ENCODE measurements at places on chromosomes 1 and 21.
A peak's percentile ranks its signal among the peaks of the same experiment; 100 is the strongest.

- no peak for DNase-seq
Measured at GRCh38 chr1:221608835-221609320, 133.0 kb downstream of the DUSP10 start.

DNA sequence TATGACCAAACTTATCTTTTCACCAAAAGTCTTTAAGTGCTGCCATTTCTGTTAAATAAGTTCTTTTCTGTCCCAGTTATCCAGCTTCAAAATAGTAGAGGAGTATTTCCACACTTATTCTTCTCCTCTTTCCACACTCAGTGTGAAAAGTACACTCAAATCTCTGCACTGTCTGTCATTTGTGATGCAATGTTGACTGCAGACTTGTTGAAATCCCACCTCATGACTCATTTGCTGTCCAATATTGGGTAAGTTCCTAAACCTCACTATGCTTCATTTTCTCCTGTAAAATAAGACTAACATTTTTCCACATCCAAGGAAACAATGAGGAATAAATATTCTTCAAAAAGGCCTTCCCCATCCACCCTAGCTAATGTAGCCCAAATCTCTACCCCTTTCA is 17.5 kb downstream of the LRRIQ3 start:
- no peak for DNase-seq

DNA sequence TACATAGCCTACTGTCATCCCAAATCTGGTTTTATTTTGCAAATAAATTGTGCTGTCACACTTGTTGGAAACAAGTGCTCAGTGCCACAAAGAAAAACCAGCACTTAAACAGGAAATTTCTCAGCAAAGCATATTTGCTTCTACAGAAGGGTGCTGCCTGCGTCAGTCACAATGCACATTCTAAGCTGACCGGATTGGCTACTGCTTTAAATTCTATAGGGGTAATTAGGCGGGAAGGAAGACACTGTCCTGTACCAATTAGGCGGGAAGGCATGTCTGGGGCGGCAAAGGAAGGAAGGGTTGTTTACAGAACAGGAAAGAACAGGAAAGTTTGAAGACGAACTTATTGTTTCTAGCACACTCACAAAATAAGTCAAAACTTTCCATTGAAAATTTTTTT is 2.8 kb downstream of the IFI16 start:
- DNase-seq = no peak

GRCh38 chr21:22710721-22711120 is 1712.5 kb downstream of the NCAM2 start:
- DNase-seq = no peak

GRCh38 chr21:35989138-35989735 is 71.1 kb downstream of the SETD4 start:
- DNase-seq = no peak

GRCh38 chr1:33317946-33318345 is 3.0 kb downstream of the A3GALT2 start:
- no peak for DNase-seq

GRCh38 chr1:147292631-147293251 is 50.3 kb downstream of the CHD1L start:
- peak; percentile 24 for DNase-seq

- no peak for DNase-seq
Measured at GRCh38 chr1:186327331-186327730, 47.7 kb downstream of the TPR start.

DNA sequence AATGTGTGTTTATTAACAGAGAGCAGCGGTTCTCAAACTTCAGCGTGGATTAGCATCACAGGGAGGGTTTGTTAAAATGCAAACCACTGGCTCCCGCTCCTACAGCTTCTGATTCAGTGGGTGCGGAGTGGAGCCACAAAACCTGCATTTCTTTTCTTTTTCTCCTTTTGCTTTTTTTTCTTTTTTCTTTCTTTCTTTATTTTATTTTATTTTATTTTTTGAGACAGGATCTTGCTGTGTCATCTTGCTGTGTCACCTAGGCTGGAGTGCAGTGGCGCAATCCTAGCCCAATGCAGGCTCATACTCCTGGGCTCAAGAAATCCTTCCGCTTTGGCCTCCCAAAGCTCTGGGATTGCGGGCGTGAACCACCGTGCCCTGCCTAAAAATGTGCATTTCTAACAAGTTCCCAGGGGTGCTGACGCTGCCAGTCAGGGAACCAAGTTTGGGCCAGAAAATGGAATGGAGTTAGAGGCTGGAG is 20.9 kb upstream of the SLC1A7 start:
- no peak for DNase-seq

- no peak for DNase-seq
Measured at GRCh38 chr1:201310251-201310985, 27.1 kb downstream of the PKP1 start.

- no peak for DNase-seq
Measured at GRCh38 chr1:245666412-245666811, 511.6 kb downstream of the KIF26B start.

DNA sequence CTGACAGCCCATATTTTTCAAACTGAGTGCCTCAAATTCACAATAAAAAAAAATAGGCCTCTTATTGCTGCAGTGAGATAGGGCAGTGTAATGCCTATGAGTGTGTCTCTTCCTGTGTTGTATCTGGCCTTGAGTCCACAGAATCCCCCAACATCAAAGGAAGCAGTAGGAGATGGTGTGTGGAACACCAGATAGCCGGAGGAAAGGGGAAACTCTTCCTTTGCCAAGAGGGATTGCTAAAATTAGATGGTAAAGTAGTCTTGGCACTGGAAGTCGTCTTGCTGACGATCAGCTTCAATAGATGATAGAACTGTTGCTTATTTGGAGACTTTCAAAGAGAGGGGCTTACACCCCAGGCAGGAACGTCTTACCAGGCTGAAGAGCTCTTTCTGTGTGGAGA is 51.8 kb downstream of the RUNX1 start:
- no peak for DNase-seq

DNA sequence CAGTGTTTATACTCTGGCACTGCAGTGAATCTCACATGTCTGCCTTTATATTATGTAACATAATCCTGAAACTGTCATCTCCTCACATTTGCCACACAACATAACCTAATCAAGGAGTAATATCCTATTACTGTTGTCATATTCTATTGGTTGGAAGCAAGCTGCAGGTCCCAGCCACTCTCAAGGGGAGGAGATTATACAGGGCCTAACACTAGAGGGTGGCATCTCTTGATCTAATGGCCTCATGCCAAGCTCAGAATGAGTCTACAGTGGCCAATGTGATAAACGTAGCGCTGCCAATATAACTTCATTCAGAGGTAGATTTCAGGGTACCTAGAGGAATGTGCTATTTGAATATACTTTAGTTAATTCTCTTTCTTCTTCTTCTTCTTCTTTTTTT is 166.8 kb downstream of the BACH1 start:
- no peak for DNase-seq

GRCh38 chr1:163186862-163187261 is 15.9 kb downstream of the RGS5 start:
- no peak for DNase-seq

DNA sequence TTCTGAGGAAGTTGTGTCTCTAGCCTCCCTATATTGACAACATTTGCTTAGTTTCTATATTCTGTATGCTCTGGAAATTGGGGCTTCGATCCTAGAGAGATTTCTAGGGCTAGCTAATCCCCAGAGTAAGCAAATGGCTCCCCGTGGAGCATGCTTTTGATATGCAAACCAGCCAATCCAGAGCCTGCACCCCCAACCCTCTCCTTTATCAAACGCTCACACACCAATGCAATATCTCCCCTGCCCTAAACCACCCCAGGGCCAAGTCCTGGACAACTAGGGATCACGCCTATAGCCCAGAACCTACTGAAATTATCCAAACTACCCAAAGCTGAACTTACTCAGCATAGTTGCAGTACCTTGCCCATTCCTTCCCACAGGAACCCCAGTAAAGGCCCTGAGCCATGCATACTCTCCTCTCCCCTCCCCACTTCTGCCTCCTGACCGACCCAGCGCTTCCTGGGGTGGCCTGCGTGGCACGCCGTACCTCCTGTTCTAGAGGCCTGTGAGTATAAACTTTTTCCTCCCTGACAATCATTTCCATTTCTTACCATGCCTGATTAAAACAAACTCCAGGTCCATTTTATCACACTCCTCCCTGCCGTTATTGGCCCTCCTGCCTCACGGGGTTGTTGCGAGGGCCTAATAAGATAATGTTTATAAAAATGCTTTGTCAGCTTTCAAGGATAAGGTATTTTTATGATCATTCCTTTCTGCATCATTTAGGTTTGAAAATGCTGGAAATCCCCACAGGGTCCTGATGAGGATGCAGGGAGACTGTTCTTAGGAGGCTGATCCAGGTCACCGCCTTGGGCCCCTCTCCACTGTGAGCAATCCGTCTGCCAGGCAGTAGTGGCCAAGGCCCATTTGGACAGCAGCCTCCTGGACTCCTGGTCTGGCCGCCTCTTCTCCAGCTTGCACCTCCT is 102.7 kb downstream of the TENT5C start:
- DNase-seq = no peak

GRCh38 chr1:166906647-166907046 is 30.6 kb upstream of the TADA1 start:
- DNase-seq = no peak

DNA sequence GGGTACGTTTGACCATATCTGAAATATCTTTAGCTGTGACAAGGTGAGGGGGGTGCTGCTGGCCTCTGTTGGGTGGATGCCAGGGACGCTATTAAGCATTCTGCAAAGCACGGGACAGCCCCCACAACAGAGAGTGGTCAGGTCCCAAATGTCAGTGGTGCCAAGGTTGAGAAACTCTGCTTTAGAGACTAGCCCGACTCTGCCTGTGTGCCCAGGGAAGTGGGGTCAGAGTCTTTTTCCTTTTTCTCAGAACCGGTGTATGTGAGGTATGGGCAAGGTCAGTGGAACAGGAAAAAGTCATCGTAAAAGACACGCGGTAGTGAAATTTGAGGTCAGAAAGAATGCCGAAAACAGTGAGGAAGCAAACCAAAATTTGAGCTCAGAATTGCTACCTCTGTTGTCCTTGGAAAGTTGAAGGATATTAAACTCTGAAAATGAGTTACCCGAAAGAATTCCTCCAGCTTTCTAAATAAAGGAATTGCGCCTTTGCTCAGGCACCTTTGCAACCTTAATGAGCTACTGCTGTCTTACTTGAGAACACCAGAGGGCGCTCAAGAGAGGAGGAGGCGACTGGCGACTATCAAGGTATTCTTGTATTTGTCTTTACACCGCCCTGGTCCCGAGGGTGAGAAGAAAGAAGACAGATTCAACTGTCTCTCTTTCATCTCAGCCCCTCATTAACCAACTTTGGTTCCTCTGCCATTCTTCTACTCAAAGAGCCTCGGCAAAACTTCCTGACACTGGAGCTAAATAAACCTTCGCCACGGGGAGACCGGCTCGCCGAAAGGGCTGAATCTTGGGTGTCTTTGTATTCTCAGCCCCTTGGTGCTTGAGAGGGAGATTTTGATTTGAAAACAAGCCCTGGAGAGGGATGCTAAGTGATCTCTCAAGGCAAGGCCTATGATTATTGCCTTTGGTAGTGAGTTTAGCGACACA is 85.4 kb upstream of the OLIG2 start:
- DNase-seq = peak; percentile 75

GRCh38 chr21:45542242-45542666 is at the start of gene SLC19A1:
Gene SLC19A1 (minus strand): TSS chr21:45542440. CDS start chr21:45537959, 4,481 bp downstream.
- peak; percentile 82 for DNase-seq

GRCh38 chr1:108824051-108824450 is 32.8 kb downstream of the AKNAD1 start:
- no peak for DNase-seq

- DNase-seq = no peak
Measured at GRCh38 chr21:38268864-38269575, 12.2 kb downstream of the KCNJ15 start.

DNA sequence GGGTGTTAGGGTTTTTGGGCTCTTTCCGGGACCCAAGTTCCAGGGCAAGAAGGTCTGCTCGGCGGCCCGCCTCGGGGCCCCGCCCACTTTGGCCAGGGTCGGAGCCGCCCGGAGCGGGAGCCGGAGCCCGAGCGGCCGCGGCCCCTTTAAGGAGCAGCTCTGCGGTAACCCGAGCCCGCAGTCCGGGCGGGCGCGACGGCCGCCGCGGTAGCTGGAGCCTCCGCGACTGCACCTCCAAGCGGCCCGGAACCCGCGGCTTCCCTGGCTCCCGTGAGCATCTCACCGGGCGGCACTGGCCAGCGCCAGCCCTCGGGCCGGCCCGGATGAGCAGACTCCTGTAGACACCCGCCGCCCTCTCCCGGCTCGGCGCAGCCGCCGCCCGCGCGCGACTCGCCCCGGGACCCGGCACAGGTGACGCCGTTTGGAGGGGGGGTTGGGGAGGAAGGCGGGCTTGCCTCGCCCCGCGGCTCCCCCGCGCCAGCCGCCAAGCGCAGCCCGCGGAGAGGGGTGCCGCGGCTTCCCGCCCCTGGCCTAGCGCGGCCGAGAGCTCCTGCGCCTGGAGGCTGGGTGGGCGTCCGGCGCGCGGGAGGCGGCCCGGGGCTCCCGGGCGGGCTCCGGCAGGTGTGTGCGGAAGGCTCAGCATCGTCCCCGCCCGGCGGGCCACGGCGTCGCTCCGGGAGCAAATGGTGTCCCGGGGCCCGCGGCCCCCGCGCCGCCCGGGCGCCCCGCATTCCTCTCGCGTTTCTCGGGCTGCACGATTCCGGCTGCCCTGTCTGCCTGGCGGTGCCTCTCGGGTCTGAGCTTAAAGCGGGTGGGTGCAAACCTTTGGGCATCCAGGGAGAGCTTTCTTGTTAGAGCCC is at the start of gene TLCD4:
TSS of gene TLCD4 (plus strand) at position 149 of the 860 bp plus-strand sequence. CDS start 26,547 bp downstream, outside the sequence.
- DNase-seq = peak; percentile 91

- no peak for DNase-seq
Measured at GRCh38 chr1:210746024-210746731, 387.8 kb downstream of the KCNH1 start.

GRCh38 chr1:110771245-110772022 is 96.7 kb upstream of the KCNA3 start:
- DNase-seq = no peak

DNA sequence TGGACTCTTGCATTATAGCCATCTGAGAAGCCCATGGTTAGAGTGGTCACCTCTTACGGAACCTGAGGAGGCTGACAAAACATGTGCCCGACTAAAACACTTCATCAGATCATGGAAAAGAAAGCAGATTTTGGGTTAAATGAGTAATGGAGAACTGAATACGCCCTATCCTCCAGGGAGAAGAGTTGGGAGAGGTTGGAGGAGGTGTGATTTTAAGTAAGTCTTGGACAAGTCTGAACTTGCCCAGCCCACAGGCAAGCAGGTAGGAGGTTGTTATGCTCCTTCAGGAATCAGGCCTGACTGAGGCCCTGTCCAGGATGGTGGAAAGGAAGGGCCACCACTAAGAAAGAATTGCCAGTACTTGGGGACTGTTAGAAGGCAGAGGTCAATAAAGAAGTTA is 255.8 kb downstream of the TGFB2 start:
- no peak for DNase-seq

GRCh38 chr1:158285756-158286241 is 3.9 kb upstream of the CD1C start:
- DNase-seq = peak; percentile 12

- no peak for DNase-seq
Measured at GRCh38 chr1:217193151-217193550, 437.7 kb downstream of the GPATCH2 start.

DNA sequence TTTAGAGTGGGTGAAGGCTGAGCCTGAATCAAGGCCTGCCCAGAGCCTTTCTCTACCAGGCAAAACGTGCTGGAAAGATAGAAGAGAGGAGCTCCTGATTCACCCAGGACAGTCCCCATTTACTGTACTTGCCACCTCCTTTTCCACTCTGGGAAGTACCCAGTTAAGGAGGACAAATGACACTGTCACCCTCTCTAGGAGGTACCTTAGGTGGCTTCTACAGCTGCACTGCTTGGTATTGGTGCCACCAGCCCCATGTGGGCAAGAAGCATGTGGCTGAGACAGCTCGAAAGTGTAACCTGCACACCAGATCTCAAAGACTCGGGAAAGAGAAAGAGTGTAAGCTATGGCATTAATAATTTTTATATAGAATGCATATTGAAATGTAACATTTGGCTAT is 42.3 kb downstream of the RUNX1 start:
- no peak for DNase-seq

Measured in DMS53 (cell line).